ENCODE measurements at places on chromosomes 4 and X.

DNA sequence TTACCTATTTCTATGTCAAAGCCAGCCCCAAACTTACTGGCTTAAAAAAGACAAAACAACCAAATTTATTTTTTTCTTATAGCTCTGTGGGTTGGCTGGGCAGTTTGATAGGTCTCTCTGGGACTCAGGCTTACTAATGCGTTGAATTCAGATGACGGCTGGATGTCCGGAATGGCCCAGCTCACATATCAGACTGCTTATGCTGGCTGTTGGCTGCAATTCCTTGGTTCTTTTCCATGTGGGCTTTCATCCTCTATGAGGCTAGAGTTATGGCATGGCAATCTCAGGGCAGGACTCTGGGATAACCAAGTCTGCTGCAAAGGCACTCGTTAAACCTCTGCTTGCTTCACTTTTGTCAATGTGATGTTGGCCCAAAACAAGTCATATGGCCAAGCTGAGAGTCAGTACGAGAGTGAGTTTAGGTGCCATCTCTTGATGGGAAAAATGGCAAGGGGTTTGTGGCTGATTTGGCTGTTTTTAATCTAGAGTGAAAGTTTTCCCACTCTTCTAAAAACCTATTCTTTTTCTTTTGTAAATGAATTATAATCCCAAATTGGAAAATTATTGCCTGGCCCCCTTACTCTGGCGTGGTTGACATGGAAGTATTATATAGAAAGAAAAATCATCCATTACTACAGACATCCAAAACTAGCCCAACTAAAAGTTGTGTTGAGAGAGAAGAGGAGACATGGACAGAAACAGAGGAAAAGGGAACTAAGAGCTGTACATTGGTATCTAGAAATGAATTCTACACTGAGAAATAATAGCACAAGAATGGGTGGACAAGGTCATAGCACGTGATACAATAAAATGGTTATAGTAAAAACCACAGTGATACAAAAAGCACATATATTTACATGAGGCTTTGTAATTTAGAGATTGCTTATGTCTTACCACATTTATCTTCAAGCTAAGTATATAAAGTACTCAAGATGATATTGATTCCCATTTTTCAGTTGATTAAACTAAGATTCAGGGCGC is 6.6 kb downstream of the PRIMPOL start:
- no peak for DNase-seq

GRCh38 chr4:40800064-40800463 is 50.3 kb downstream of the NSUN7 start:
- no peak for DNase-seq

DNA sequence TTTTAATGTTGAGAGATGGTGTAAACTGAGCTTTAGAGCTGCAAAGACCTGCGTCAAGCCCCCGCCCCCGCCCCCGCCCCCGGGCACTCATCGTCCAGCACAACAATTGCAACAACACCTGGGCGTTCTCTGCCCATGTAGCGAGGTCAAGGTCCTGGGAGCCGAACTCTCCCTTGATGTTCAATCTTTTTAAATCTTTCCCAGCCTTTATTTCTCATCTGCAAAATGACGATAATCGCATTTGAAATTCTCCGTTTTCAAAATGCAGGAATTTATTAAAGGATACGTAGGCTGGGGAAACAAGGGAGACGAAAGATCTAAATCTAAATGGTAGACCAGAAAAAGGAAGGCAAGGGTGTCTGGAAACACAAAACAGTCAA is 648 bp upstream of the MSMO1 start:
- DNase-seq, result no peak

GRCh38 chrX:66638591-66639500 is at the start of gene EDA2R:
TSS of gene EDA2R (minus strand) at chrX:66639078. CDS start at chrX:66616020, 23,058 bp downstream.
- peak; percentile 59 for DNase-seq

DNA sequence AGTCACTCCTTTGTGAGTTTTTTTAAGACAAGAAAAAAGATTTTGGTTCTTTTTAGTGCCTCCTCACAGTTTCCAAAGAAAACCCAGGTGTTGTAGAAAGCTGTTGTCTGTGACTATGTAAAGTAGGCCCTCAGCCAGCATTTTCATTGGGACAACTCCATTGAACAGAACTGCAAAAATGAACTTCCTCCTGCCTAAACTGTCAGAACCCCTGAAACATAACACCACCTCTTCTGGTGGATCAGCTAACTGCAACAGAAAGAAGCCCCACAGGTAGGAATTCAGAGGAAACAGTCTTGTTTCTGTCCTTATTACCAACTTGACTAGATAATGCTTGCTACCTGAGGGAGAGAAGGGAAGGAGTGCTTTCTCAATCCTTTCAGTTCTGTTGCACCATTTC is 3.4 kb upstream of the ATP11C start:
- DNase-seq, result no peak

GRCh38 chr4:52588771-52589591 is 70.1 kb downstream of the USP46 start:
- peak; percentile 21 for DNase-seq

- DNase-seq, result no peak
These were observed 208.0 kb downstream of the RELL1 start for GRCh38 chr4:37478151-37478550.

DNA sequence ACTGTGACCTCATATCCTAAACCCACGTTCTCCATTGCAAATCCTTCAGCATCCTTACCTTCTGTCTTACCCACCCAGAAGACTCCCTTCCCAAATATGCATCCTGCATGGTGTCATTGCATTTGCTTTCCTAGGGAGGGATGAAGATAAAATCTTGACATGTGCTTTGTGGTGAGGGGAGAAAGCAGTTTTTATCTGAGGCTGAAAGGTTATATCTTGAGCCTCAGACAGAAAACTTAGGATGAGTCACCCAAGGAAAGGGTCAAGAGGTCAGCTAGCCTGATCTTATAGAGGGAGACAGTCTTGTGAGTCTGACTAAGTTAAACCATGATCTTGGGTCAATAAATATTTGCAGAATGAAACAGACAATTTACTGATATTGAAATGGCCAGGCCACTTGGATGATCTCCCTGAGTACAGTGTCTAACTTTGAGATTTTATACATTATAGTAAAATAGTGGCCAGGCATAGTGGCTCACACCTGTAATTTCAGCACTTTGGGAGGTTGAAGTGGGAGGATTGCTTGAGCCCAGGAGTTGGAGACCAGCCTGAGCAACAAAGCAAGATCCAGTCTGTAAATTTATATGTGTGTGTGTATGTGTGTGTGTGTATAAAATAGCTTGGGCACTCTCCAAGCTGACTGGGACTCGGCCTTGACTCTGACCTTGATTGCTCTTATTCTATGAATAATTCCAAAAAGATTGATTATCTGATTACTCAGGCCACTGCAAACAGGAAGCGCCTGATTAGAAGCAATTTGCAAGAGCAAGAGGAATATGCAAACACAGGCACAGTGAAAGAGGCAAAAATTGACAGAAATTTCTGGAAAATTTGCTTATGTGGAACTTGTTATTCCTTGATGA is 15.4 kb upstream of the FAM9C start:
- no peak for DNase-seq

DNA sequence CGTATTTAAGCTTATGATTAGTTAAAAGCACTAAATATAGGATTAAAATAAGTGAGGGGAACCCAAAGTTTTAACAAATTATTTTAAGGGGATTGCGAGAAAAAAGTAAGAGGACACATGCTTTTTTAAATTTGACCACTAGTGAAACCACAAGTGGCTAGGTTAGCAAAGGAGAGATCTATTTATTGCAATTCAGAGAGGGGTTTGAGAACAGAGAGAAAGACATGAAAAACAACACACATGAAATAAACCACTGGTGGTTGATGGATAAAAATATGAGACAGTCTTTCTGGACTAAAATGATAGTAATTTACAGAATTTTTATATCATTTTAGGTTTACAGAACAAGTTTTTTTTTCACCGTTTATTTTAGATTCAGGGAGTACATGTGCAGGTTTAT is 11.8 kb downstream of the SLC25A14 start:
- DNase-seq, result no peak

DNA sequence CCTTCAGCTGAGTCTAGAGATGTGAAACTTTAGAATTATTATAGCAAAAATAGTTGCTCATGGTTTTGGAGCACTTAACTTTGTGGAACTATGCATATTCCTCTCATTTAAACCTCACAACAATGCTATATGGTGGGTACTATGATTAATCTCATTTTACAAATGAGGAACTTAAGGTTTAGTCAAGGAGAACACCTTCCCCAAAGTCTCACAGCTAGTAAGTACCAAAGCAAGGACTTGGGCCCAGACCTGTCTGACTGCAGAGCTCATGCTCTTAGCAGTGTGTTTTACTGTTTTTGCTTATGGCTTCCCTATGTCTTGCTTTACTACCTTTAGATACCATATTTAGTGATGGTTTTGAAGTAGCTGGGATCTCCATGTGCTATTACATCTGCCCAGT is 5.1 kb downstream of the UBE2A start:
- no peak for DNase-seq

- DNase-seq, result no peak
These were observed 50.1 kb downstream of the GPAT3 start for GRCh38 chr4:83585982-83586508.

GRCh38 chr4:187501731-187502130 is 493.8 kb upstream of the ZFP42 start:
- no peak for DNase-seq

Measured in T-helper 1 cell (primary cell).